Activated CD8-positive, alpha-beta T cell treated with anti-CD3 and anti-CD28 coated beads for 36 hours (primary cell): ENCODE measurements at places on chromosomes 1 and 21. TPM values are rescaled to one million over a fixed set of nuclear protein-coding genes. Genes with fewer than 3 reads are reported as not detected.

DNA sequence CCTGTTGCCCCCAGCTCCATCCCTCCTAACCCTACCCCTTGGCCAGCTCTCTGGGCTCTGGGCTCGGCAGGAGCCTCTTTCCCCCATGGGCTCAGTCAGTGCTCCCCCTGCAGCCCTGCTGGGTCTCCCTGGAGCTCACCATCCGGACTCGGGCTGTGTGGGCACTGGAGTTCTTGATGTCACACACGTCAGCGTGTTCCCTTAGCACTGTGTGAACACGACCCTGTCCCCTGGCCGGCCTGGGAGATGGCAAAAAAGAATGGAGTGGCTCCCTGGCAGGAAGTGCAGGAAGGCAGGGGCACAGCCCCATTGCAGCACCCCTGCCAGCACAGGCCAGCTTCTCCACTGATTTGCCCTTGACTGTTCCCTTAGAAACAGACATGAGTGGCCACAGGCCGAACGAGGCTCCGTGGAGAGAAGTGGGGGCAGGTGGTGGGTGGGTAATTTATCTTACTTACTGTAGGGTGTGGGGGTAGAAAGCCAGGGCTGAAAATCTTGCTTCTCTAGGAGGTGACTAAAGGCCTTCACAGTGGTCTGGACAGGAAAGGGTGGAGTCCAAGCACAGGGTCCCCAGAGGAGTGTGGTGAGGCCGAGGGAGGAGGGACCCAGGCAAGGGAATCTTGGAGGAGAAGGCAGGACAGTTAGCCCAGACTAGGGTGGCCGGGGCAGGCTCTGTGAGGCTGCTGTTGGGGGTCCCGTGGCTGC, 381.7 kb upstream of the VAMP3 start:
- DNase-seq: no peak

DNA sequence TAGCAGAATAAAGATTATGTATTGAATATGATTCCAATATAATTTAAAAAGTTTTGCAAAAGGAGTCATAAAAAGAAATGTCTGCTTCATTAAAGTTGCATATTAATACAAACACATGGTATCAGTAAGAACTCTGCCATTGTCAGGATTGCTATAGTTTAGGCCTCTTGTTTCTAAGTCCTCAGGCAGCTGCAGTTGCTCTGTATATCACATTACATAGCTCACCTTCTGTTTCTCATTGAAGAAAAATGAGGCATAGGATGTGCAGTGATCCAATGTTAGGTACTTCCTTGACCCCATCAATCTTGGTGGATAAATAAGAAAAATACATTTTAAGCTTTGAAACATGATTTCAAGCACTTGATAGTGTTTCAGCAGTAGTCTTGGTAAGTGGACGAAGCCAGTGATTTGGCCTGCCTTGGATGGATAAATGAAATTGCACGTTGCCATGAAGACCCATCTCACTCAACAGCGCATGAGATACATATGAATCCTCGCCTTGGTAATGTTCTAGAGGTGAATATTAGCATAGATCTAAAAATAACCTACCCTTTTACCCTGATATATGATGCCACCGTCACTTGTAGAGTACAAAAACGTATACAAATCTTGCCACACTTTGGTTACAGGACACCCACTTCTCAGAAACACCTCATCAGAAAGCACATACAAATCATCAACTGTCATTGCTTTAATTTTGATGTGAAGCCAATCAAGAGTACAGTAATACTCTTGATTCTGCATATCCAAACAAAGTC, 25.3 kb downstream of the ZFYVE9 start:
- no peak for DNase-seq

Gene DTL
- total RNA-seq: 95.9 TPM

DNA sequence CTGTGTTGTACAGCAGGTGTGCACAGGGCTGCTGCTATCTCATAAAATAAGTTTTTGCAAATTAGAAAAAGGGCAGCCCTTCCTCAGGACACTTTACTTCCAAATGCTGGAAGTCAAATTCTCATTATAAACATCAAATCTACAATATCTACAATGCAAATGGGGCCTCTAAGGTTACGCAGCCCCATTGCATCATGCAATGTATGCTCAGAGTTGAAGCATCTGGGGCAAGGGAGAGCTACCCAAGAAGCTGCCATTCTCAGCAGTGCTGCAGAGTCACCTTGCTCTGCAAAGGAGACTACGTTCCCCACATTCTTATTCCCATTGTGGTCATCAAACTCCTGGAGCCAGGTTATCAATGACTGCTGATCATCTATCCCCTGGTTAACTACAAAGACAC, 208.9 kb upstream of the POGK start:
- DNase-seq: no peak

DNA sequence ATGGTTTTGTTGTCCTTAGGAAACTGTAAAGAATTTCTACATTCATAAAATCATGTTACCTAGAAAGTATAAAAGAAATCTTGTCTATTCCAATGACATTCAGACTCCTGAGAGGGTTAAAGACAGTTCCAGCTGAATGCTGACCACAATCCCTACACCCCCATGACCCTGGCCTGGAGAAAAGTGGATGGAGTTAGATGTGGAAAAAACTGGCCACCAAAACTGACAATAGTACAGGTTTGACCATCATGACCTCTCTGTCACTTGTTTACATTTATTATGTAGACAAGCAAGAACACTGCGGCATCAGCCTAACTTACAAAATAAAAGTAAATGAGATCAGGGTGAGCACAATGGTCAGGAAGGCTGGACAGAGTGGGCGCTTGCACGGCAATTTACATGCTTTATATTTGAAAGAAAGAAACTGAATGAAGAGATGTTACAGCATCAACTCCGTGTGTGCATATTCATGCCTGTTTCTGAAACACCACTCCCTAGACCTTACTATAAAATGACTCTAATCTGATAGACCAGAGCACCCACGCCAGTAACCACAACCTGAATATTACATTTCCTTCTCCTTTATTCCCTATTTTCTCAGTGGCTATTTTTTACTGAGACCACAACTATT, 116.0 kb downstream of the ESRRG start:
- no peak for DNase-seq

DNA sequence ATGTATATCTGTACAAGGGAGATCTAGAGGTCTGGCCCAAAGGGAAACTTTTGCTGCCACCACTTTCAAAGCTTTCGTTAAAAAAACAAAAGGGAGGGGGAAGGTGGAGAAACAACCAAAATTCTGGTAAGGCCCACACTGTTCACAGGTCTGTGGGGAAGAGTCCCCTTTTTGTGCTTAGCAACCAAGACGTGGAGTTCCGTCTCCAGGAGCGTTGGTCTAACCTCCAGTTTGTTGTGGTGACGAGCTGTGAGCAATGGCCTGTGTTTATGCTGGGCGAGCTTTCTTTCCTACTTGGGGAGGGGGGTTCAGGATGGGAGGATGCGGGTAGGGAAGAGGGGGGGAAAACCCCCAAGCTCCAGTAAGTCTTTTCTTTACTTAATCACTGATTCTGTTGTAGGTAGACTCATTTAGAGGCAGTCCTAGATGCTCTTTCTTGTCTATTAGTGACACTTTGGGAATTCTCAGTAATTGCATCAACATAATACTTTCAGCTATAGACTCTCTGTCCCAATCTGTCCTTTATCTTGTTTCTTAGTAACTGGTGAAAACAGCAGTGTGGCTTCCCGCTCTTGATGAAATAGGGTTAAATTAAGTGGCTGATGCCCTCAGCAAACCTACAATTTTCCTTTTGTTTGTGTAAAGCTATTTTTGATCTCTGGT, 1.5 kb downstream of the HIPK1 start:
- DNase-seq: peak; percentile 82

Gene NEK7
- 71.4 TPM for total RNA-seq

DNA sequence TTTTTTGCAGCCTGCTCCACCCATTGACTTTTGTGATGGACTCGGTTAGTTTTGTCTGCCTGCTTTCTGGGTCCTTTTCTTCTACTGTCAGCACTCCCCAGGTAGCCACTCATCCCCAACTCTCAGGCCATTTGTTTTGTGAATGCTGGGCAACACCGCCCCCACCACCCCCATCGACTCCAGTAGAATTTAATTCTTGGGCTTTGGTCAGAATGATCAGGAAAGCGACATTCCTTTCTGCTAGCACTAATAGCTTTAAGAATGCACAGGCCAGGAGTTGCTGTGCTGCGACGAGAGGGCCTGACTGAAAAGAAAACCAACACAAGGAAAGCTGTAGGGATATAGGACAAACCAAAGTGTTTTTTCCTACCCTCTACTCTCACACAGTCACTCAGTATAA, 144.4 kb downstream of the CDC7 start:
- DNase-seq: no peak

- DNase-seq: no peak
Measured at GRCh38 chr1:31378001-31378400, 5.1 kb upstream of the FABP3 start.

Gene FCRL3
- 6.4 TPM for total RNA-seq

DNA sequence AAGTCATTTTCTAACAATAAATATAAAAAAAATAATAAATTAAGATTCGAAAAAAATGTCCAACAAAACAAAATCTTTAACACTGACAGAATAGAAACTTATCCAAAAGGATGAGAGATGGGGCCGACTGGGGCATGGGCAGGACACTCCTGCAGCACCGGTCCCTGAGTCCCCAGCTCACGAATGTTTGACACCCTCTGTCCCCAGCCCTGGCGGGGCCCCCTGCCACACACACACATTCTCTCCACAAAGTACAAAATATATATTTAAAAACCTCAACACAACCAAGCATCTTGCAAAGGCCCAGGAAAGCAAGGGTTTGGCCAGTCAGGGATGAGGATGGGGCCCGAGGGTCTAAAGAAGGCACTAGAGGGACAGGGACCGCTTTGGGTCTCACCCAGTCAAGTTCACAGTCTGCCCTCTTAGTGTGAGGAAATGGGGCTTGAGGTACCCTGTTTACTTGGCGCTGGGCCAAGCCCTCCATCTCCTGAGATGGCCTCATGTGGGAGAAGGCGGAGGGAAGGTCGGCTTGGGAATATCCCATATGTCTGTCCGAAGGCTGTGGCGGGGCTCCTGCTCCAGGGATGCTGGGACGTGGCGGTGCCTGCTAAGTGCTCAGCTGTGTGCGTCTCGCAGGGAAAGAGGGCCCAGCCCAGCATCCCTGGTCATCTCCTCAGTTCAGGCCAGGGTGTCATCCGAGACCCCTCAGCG, 31.3 kb downstream of the EPHA2 start:
- DNase-seq: no peak

GRCh38 chr1:64038965-64039364, 164.5 kb upstream of the UBE2U start:
- DNase-seq: no peak

- no peak for DNase-seq
Measured at GRCh38 chr1:221549815-221550214, 192.1 kb downstream of the DUSP10 start.

DNA sequence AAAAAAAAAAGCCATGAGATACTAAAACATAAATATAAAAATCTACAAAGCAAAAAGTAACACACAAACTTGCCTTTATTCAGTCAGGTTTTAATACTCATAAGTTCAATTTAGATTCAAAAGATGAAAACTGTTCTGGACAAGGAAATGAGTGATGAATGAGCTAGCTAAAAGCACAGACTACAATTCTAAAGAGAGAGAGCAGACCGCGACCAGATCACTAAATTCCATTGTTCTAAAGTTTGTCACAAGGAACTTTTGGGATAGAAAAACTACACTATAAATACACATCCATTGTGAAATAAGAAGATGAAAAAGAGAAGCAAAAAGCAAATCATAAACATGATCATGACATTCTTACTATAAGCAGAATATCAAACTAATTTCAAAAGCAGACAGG, 1.7 kb downstream of the ODF2L start:
- DNase-seq: no peak

DNA sequence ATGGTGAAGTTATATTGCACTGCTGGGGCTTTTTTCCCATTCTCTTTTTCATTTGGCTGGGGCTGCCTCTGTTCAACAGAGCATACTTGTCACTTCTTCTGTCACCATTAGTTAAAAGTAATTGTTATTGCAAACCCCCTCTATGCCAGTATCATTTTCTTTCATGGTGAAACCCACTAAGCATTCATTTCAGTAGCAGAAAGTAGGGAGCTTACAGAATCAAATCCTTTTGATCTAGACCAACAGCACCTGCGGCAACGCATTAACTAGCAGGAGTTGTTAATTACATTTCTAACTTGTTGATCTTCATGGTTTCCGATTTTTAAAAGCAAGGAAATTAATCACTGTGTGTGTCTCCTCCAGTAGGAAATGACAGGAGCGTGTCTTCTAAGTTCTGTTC, 15.0 kb downstream of the SMYD2 start:
- DNase-seq: no peak

GRCh38 chr1:53957194-53957818, 11.2 kb downstream of the LRRC42 start:
- DNase-seq: no peak

Gene KRTAP13-2
- total RNA-seq: not detected

Gene TPR
- total RNA-seq: 139 TPM

GRCh38 chr1:153404768-153405167, 11.6 kb upstream of the S100A7A start:
- DNase-seq: peak; percentile 74

Gene TMEM200B
- 1.1 TPM for total RNA-seq

Gene EFNA4
- 7.8 TPM for total RNA-seq

GRCh38 chr1:2108213-2108876, 58.1 kb downstream of the PRKCZ start:
- peak; percentile 21 for DNase-seq

GRCh38 chr1:2967881-2968280, 53.4 kb upstream of the ACTRT2 start:
- DNase-seq: no peak

DNA sequence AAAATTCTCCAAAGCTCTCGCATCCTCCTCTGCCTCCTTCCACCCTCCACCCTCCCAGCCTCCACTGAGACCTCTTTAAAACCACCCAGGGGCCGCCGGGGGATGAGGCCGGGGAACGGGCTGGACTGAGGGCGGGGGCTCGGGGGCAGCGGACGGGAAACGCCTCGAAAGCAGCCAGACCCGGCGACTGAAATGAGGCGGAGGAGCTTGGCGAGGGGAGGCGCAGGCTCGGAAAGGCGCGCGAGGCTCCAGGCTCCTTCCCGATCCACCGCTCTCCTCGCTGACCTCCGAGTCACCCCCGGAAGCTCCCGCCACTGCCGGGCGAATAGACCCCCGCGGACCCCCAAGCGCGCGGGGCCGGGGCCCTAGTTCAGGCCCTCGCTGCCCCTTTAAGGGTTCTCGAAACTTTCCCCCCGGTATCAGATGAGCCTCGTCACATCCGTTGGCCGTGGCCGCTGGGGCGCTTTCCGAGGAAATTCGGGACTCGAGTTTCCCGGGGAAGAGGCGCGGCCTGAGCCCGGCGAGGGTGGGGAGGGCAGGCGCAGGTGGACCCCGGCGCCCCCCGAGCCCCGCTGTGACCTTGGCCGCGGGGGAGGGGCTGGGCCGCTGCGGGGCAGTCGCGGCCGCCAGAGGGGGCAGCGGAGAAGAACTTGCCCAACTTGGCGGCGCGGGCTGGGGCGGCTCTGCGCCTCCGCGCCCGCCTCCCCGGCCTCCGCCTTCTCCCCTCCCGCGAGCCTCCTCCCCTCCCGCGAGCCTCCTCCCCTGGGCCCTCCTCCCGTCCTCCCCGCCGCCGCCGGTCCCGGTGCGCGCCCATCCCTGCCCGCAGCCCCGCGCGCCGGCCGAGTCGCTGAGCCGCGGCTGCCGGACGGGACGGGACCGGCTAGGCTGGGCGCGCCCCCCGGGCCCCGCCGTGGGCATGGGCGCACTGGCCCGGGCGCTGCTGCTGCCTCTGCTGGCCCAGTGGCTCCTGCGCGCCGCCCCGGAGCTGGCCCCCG, at the start of gene BACE2:
Gene BACE2 (plus strand): TSS at position 813 of the 995 bp plus-strand sequence. CDS start 104 bp downstream, at position 917.
- peak; percentile 52 for DNase-seq
